ENCODE measurements at places on chromosomes 7 and 10.

DNA sequence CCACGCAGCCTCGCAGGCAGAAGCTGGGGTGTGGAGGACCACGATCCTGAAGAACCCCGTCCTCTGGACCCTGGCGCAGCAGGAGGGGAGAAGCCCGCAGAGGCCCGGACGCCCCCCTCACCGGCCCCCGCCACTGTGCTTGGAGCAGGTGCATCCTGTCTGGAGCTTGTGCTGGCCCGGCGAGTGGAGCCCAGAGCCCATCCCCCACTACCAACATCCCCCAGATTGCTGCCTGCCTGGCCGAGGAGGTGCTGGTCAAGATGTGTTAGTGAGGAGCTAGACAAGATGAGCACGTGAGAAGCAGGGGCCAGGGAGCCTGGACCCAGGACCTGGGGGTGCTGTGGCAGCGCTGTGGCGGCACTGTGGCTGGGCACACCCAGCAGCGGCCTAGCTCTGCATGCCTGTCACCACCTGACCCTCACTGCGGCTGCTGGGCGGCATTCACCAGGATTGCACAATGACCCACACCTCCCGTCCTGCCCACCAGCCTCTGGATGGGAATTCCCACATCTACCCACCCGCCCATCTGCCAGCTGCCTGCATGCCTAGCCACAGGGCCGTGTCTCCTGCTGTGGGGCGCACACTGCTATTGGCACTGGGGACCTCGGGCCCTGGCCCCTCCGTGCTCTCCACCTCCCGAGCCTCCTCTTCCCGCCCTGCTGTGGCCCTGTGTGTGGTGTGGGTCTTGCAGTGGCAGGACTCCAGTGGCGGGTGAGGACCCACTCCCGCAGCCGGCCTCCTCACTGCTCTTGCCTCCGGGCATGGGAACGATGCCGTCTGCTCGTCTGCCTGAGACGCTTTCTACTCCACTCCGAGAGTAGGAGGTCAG, 11.8 kb downstream of the GPR146 start:
- no peak overlapping the region for H3K4me3 ChIP-seq
- no peak overlapping the region for H3K27ac ChIP-seq
- H3K36me3 ChIP-seq, result no peaks in the 10 kb centered on the region
- no peaks in the 10 kb centered on the region for H3K27me3 ChIP-seq
- DNase-seq, result no peak

DNA sequence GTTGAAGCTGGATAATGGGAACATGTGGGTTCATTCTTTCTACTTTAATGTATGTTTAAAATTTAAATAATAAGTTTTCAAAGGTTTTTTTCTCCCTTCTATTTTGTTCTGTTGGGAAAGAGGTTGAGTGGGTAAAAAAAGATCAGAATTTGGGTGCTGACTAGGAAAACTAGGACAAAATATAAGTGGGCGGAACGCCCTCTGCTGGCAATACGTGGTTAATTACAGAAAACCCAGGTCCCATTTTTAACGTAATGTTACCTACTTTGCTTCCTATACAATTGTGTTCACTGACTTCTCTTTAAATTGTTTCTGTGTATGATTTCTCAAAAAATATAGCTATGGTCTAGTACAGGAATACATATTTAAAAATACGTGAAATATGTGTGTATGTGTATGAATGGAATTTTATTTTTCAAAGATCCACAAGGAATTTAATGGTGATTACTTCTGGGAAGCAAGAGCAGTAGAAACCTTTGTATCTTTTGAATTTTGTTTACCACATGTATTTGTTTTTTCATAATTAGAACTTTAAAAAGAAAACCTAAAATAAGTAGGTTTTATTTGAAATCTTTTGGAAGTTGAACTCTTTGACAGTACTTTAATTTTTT, 8.7 kb downstream of the ECD start:
- no peaks in the 10 kb centered on the region for H3K27me3 ChIP-seq
- H3K36me3 ChIP-seq, result peaks cover 46% of the 10 kb centered on the region
- H3K27ac ChIP-seq, result no peak overlapping the region
- no peak overlapping the region for H3K4me3 ChIP-seq

- no peak overlapping the region for H3K27ac ChIP-seq
- no peaks in the 10 kb centered on the region for H3K27me3 ChIP-seq
- peaks cover 15% of the 10 kb centered on the region for H3K4me1 ChIP-seq
- H3K4me3 ChIP-seq, result no peak overlapping the region
- no peaks in the 10 kb centered on the region for H3K36me3 ChIP-seq
Observed at GRCh38 chr10:132685921-132686680, 99.8 kb downstream of the NKX6-2 start.

DNA sequence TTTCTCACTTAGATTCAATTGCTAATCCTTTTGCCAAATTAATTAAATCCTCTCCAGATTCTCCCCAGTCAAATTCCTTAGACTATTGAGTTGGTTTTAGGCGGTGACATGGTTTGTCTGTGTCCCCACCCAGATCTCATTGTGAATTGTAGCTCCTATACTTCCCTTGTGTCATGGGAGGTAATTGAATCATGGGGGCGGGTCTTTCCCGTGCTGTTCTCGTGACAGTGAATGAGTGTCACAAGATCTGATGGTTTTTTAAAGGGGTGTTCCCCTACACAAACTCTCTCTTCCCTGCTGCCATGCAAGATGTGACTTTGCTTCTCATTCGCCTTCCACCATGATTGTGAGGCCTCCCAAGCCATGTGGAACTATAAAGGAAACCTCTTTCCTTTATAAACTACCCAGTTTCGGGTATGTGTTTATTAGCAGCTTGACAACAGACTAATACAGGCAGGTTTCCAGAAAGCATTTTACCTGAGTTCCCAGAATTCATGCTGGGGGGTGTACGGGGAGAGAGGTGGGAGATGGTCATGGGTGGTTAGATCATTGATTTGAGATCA, 44.7 kb upstream of the GARS1 start:
- H3K27ac ChIP-seq, result no peak overlapping the region
- no peaks in the 10 kb centered on the region for H3K27me3 ChIP-seq
- H3K4me1 ChIP-seq, result no peaks in the 10 kb centered on the region
- DNase-seq, result no peak
- no peak overlapping the region for H3K4me3 ChIP-seq

- no peak overlapping the region for H3K4me3 ChIP-seq
- no peaks in the 10 kb centered on the region for H3K36me3 ChIP-seq
- no peak overlapping the region for H3K27ac ChIP-seq
- no peak for DNase-seq
- H3K27me3 ChIP-seq, result peaks cover 3% of the 10 kb centered on the region
Observed at GRCh38 chr10:60921633-60922032, 22.4 kb downstream of the RHOBTB1 start.

DNA sequence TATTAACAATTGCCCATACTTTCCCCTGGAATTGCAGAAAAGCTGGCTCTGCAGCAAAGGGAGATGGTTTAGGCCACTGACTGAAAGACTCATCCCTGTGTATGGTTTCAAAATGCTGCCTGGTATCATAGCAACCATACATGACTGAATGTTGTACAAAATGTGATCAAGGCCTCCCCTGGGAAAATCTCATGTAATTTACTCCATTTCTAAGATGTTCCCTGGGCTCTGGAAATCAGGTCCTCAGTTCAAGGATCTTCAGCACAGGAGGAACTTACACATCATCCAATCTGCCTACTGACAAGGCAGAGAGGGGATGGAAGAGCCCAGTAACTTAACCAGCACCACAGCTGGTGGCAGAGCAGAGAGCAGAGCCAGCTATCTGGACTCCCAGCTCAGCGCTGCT, 111.8 kb downstream of the JAZF1 start:
- peaks cover 8% of the 10 kb centered on the region for H3K27me3 ChIP-seq
- H3K36me3 ChIP-seq, result no peaks in the 10 kb centered on the region
- no peak overlapping the region for H3K4me3 ChIP-seq
- H3K4me1 ChIP-seq, result no peaks in the 10 kb centered on the region
- no peak overlapping the region for H3K27ac ChIP-seq
- DNase-seq, result no peak

- H3K4me3 ChIP-seq, result no peak overlapping the region
- DNase-seq, result no peak
Observed at GRCh38 chr7:19920166-19920565, 146.7 kb upstream of the TMEM196 start.

GRCh38 chr10:62577076-62577475, 202.9 kb downstream of the ZNF365 start:
- H3K27me3 ChIP-seq, result peaks cover 22% of the 10 kb centered on the region
- no peak overlapping the region for H3K4me3 ChIP-seq
- no peak for DNase-seq
- no peaks in the 10 kb centered on the region for H3K36me3 ChIP-seq
- no peaks in the 10 kb centered on the region for H3K4me1 ChIP-seq

- H3K36me3 ChIP-seq, result no peaks in the 10 kb centered on the region
- DNase-seq, result no peak
- H3K27me3 ChIP-seq, result no peaks in the 10 kb centered on the region
- H3K27ac ChIP-seq, result no peak overlapping the region
- H3K4me3 ChIP-seq, result no peak overlapping the region
Observed at GRCh38 chr7:4030346-4030950, 651.6 kb upstream of the FOXK1 start.

DNA sequence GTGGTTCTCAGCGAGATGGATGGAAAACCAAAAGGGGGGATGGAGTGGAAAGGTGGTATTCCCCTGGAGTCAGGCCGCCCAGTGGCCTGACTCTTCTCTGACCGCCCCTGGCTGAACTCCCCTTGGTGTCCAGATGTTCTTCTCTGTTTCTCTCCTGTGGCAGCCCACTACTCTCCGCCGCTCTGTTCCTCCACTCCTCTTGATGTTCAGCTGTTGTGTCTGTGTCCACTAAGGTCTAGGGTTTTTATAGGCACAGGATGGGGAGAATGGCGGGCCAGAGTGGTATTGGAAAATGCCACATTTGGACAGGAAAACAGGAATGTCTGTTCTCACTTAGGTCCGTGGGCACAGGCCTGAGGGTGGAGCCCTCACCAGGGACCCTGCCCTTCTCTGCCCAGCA, 954.3 kb upstream of the MBL2 start:
- H3K4me3 ChIP-seq, result no peak overlapping the region
- no peaks in the 10 kb centered on the region for H3K4me1 ChIP-seq
- H3K27ac ChIP-seq, result no peak overlapping the region
- H3K27me3 ChIP-seq, result no peaks in the 10 kb centered on the region
- no peak for DNase-seq
